ENCODE measurements at places on chromosomes 3 and 15. TPM values are rescaled to one million over a fixed set of nuclear protein-coding genes. Genes with fewer than 3 reads are reported as not detected.

GRCh38 chr15:80597076-80597475 lies 98.0 kb upstream of the ABHD17C start:
- no peak for DNase-seq

DNA sequence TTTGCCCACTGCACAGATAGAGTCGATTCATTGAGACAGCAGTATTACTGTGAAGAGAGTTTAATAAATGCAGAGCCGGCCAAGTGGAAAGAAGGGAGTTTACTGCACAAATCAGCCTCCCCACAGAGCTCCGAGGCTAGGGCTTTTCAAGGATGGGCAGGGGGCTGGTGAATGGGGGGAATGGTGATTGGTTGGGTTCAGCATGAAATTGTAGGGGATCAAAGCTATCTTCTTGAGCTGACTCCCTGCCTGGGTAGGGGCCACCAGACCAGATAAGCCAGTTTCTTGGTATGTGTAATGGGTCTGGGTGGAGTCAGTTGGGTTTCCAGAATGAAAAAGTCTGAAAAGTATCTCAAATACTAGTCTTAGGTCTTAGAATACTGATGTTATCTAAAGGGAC lies 66.6 kb downstream of the SYNPR start:
- DNase-seq = no peak

DNA sequence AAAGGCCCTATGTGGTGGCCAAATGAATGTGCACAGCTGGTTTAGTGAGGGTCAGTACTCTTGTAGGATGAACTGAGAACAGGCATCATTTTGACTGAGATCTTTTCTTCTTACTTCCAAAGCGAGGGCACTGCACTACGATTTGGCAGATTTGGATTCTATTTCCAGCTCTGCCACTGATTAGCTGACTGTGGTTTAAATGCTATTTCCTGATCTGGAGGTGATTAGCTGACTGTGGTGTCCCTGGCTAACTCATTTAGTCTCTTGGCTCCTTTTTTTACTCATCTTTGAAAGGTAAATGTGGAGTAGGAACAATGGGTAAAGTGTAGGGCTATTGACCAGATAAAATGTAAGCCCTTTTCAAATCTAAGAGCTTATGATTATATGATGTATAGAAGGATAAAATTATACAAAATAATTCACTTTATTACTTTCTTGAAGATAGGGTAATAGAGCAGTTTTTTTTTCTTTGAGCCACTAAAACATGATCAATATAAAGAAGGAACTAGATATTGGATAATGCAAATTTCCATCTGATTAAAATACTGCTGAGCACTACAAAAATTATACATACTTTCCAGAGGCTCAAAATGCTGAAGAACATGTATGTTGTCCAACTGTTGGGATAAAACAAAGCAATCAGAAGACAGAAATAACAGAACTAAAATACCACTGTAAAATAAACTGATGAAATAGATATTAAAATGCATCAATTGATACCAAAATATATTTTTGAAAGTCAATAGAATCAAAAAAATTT lies 39.7 kb upstream of the PLOD2 start:
- DNase-seq = no peak

DNA sequence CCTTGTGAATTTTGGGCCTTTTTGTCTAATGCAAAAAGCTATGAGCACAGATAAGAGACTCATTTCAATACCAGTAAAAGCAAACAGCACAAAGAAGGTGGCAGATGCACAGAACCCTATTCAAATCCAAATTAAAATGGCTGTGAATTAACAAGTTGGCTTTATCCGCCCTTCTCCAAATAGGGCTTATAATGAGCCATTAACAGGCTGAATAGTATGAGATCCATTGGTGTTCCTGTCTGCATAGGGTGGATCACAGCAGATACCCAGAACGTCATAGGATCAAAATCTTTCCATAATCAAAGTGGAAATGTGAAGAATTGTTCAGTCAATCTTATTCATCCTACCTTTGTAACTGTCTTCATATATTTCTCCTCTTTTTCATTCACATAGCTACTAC lies 282.4 kb upstream of the UMPS start:
- DNase-seq = no peak

- DNase-seq = no peak
Measured at GRCh38 chr3:103499132-103499900, 1064.5 kb downstream of the ZPLD1 start.

DNA sequence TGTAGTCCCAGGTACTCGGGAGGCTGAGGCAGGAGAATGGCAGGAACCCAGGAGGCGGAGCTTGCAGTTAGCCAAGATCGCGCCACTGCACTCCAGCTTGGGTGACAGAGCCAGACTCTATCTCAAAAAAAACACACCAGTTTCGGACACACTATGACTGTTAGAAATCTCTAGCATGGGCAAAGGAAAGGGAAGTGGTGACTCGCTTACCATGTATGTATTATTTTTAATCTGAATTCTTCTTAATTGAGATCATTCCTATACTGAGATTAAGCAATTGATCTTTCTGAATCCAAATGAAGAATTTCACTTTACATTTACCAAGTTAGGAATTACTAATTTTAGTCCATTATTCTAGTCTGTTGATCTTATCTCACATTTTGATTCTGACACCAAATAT lies 459.2 kb upstream of the ALCAM start:
- no peak for DNase-seq

- no peak for DNase-seq
Measured at GRCh38 chr3:79368403-79368802, 399.4 kb downstream of the ROBO1 start.

DNA sequence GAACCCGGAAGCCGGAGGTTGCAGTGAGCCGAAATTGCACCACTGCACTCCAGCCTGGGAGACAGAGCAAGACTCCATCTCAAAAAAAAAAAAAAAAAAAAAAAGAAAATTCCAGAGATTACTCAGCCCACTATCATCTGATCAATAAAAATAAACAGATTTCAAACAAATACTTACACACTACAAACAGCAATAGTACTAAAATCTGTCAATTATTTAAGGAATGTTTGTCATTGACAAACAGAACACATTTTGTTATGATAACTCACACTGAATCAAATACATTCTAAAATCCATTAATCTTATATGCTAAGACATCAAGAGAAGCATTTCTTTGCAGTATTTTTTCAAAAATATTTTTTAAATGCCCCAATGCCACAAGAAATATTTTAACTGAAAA lies 7.6 kb downstream of the MYO9A start:
- no peak for DNase-seq

DNA sequence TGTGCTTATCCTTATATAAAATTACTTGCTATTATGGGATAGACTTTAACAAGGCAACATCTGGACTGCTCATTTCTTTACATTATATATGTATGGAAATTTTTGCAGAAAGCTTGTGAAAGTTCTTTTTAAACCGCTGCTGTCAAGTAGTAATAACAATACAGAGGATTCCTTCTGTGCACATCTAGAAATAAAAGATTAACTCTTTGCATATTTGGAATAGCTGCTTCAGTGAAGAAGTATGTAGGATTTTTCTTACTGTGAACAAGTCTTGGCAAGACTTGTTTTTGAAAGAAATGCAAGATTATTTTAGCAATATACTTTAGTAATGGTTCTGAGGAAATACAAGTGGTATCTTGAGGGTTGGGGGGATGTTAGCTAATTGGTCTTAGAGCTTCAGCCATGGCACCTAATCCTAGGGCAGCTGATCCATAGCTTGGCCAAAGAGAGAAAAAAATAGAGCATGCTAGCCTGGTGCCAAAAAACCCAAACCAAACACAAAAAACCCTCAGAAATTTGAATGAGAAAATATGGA lies 4.3 kb downstream of the PRKCI start:
- no peak for DNase-seq

DNA sequence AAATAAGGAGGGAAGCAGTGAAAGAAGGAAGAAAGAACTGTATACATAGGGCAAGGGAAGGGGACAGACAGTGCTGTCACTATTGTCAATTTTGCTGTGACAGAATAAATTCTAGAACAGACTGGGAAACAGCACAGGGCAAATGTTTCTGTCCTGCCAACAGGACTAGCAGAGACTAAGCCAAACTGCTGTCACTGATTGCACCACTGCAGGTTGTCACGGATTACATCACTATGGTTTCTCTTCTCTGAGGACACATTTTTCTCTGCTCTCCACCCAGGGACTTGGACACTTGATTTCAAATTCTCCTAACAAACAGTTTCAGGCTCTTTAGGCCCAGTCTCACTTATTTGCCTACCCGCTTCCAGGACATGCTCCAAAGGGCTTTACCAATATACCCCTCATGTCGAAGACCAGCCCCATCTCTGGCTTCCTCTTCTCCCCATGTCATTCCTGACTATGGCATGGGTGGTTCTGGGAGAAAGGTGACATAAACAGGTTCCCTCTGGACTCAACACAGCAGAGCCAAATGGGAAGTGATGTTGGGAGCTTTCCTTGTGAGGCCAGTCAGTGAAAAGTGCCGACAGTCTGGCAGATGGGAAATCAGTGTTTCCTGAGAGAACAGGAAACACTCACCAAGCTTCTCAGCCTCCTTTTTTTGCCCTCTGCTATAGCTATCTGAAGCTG lies 70.2 kb upstream of the ST3GAL6 start:
- no peak for DNase-seq

DNA sequence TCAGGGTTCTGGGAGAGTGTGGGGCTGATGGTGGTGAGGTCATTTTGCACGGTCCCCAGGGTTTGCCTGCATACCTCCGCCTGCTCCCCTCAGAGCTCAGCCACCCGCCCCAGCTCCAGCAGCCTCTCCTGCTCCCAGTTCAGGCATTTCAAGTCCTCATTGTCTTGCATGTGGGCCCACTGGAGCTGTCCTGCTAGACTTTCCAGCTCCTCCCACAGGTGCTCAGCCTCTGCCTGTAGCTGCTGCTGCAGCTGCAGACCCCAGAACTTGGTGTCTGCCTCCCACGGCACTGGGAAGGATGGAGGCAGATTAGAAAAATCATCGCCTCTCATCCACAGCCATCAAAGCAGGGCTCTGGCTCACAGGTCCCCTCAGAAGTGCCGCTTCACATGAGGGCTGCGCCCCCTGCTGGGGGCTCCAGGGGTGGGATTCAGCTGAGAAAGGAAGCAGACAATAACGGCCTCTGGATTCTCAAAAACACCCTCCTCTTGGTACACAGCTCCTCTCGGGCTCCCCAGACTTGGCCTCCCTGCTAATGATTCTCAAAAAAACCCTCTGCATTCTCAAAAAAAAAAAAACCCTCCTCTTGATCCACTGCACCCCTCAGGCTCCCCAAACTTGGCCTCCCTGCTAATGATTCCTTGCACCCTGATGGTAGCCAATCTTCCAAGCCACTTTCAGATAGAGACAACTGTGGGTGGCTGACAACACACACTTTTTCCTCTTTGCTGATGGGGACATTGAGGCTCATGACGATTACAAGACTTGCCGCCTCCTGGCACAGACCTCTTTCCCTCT lies 89.3 kb upstream of the C2CD4B start:
- peak; percentile 35 for DNase-seq

- no peak for DNase-seq
Measured at GRCh38 chr15:60590935-60591495, 112.1 kb upstream of the ICE2 start.

DNA sequence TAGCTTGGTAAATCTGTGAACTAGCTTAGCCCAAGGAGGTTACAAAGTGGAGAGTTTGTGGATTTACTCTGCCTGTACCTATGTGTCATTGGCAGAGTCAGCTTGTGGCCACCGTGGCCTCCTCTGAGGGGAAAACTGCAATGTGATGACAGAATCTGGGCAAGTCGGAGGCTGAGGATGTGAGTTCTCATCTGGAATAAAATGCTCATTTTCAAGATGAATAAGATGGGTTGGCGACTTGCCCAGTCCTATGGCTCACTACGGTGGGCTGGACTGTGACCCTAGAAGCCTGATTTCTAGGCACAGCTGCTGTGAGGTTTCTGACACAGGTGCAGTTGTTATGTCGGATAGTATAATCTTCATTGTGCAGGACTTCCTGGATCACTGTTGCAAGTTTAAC lies 83.7 kb downstream of the ETV5 start:
- no peak for DNase-seq

The TIPARP gene
- total RNA-seq = 22.1 TPM

The ECE2 gene
- not detected for total RNA-seq

The SERINC4 gene
- total RNA-seq = not detected

The CEMIP gene
- 0.46 TPM for total RNA-seq

The CCR4 gene
- total RNA-seq = 0.10 TPM

The TM4SF4 gene
- 0.46 TPM for total RNA-seq

The SAMD7 gene
- not detected for total RNA-seq

Measured in Panc1 (cell line).